Naive B cell (primary cell): ENCODE measurements at places on chromosomes 12 and 14.

DNA sequence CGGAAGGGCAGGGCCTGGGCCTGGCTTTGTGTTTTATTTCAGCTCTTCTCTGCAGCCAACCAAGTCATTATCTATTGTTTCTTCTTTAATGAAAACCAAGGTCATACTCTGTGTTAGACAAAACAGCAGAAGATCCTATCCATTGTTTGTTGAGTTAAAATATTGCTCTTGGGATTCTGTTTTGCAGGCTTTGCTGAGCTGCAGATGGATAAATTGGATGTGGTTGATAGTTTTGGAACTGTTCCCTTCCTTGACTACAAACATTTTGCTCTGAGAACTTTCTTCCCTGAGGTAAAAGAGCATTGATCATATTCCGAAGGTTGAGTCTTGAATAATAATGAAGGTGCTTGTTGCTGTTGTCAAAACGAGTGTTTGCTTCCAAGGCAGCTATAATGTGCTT is 106.6 kb downstream of the PLXNC1 start:
- no peak for DNase-seq

- DNase-seq: no peak
Measured at GRCh38 chr14:95830386-95830785, 46.2 kb upstream of the TUNAR start.

- no peak for DNase-seq
Measured at GRCh38 chr12:111605911-111606766, 7.0 kb upstream of the ATXN2 start.

- DNase-seq: no peak
Measured at GRCh38 chr12:112616469-112617152, 174.9 kb upstream of the RPH3A start.

- no peak for DNase-seq
Measured at GRCh38 chr14:61654026-61654425, 41.3 kb upstream of the HIF1A start.

GRCh38 chr12:125129179-125129571 is 63.9 kb downstream of the AACS start:
- no peak for DNase-seq

GRCh38 chr12:49328816-49329215 is 5.8 kb downstream of the TROAP start:
- no peak for DNase-seq

GRCh38 chr12:117141097-117141898 is 42.1 kb upstream of the TESC start:
- no peak for DNase-seq

DNA sequence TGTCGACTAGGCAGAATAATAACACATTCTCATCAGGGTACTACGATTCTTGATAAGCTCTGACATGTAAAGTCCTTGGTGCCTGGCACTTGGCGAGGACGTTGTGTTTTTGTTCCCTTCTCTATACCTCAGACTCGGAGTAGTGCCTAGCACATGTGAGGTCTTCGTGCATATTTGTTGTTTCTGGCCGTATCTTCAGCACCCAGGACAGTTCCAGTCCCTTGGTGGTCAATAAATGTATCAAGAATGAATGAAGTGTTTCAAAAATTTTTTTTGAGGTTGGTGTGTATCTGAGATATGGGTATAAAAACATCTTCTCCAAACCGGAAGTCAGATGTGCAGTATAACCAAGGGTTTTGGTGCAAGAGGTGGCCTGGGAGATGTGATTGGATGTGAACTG is 198.2 kb downstream of the AACS start:
- no peak for DNase-seq

DNA sequence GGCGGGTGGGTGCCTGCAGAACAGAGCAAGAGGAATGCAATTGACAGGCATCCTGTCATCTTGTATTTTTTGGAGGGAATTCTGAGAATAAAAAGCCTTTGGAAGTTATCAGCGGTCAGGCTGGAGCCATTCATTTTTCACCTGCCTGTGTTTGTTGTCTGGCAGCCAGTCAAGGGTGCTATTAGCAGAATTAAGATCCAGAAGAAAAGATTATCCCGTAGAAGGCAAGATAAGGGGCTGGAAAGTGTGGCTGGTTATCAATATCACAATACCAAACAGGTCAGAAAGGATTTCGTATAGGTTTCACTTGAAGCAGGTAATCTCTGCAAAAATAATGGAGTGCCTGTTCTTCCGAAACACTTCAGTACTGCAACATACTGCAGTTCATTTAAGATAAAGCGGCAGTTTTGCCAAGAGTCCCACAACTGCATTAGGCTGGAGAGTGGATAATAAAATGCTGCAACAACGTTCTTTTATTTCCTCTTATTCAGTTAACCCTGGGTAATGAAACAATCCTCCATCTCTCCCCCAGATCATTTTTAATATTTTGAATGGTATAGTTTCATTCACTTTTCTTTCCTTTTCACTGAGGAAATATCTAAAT is 171.2 kb upstream of the CDKN3 start:
- DNase-seq: no peak

GRCh38 chr12:42504049-42504448 is 85.5 kb downstream of the PRICKLE1 start:
- DNase-seq: no peak

- DNase-seq: no peak
Measured at GRCh38 chr12:99133401-99133800, 488.3 kb downstream of the APAF1 start.

DNA sequence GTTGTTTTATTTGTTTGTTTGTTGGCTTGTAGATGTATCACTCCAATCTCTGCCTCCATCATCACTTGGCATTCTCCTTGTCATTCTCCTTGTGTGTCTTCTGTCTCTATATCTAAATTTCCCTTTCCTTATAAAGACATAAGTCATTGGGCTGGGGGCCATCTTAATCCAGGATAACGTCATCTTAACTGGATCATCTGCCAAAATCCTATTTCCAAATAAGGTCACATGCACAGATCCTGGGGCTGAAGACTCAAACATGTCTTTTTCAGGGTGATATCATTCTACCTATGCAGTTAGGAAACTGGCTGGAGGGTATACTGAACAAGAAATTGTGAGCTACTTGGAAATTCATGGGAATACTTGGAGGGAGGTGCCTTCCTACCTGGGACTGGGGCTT is 8.7 kb upstream of the CCDC60 start:
- DNase-seq: no peak

- no peak for DNase-seq
Measured at GRCh38 chr14:65631040-65631439, 218.5 kb downstream of the FUT8 start.

DNA sequence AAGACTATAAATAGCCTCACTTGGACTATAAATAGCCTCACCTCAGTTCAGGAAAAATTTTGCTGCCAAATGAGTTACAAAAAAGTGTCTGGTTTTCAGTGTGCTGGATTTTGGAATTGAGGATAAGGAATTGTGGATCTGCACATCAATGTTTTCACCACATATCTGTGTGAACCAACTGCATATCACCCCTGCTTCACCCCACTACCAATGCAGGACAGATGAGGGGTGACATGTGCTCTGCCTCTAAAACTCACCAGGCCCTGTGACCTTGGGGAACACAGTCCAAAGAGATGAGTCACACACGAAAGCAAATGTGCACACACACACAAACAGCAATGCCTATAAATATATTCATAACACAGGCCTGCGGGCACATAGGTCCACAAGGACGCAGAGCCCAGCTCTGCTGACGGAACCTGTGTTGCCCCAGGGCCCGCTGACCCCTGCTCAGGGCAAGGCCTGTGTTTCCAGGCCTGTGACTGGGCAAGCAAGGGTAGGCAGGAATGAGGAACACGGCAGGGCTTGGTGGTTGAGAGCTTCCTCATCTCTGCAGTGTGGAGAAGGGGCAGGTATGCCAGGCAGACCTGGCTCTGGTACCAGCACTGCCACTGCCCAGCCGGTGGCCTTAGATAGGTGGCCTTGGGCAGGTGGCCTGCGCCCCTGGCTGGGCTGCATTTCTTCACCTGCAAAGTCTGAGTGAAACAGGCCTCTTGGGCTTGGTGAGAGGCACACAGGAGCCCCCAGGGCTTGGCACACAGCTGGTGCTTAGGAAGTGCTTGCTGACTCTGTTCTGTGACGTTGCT is 82.4 kb downstream of the ARL6IP4 start:
- no peak for DNase-seq

DNA sequence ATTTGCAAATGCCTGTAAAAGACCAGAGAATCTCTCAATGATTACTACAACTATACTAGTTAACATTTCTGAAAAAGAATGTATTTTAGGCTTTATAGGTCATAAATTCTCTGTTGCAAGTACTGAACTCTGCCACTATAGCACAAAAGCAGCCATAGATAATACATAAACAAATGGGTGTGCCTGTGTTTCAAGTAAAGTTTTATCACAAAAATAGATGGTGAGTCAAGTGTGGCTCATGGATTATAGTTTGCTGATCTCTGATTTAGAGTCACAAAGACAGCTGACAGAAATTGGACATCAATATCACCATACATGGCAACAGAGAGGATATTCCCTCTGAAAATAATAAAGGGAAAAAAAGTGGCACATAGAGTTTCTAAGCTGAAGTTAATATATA is 68.1 kb downstream of the FSCB start:
- no peak for DNase-seq

DNA sequence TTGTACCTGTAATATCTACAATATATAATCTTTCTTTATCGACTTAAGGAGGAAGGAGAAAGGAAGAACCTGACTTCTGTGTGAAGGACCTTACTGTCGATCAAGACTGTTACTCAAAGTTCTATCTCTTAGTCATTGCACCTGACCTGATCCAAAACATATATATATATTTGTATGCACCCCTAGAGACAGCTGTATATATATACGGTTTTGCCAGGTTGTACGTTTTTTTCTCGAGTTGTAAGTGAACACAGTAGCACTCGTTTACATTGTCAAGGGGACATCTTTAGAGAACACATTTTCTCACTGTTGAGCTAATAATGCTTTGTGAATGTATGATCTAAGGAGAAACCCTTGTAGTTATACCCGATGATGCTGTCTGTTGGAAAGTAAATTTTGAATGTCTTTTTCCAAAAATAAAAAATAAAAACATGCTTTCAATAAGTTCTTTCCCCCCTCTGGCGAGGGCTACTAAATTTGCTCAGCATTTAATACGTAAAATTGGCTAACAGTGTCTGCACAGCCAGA is 536 bp upstream of the SLC35E3 start:
- DNase-seq: no peak

- DNase-seq: no peak
Measured at GRCh38 chr12:28340261-28341045, 150.2 kb downstream of the CCDC91 start.

DNA sequence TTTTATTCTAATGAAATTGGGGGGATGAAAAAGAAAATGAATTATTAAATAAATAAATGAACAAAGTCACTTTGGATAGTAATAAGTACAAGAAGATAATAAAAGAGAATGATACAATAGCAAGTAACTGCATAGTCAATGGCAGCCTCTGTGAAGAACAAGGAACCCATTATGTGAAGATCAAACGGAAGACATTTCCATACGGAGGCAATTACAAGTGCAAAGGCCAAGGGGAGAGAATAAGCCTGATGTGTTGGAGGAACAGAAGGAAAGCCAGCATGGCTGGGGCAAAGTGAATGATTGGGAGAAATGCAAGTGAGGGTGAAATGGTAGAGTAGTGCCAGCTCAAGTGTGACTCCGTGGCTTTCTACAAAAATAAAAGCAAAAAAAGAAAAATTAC is 43.9 kb upstream of the CHPT1 start:
- DNase-seq: no peak

DNA sequence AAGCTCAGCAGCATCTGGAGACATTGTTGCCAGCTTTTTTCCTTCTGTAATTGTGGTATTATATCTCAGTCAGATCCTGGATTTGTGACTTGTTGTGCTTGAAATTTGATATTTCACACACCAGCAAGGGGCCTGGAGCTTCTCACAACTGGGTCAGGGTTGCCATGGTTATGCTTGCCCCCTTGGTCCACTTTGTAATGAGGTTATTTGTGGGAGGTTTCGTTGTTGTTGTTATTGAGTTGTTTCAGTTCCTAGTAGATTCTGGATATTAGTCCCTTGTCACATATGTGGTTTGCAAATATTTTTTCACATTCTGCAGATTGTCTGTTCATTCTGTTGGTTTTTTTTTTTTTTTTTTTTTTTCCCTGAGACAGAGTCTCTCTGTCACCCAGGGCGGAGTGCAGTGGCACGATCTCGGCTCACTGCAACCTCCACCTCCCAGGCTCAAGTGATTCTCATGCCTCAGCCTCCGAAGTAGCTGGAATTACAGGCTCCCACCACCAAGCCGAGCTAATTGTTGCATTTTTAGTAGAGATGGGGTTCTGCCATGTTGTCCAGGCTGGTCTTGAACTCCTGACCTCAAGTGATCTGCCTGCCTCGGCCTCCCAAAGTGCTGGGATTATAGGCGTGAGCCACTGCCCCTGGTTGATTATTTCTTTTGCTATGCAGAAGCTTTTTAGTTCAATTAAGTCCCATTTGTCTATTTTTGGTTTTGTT is 80.6 kb upstream of the ETV6 start:
- DNase-seq: no peak

DNA sequence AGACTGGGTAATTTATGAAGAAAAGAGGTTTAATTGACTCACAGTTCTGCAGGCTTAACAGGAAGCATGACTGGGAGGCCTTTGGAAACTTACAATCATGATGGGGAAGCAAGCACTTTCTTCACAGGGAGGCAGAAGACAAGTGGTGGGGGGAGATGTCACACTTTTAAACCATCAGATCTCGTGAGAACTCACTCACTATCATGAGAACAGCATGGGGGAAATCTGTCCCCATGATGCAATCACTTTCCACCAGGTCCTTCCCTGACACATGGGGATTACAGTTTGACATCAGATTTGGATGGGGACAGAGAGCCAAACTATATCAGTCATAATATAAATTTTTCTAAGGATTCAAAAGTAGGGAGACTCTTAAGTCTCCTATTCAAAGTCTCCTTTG is 46.0 kb downstream of the SPIC start:
- DNase-seq: no peak

- DNase-seq: no peak
Measured at GRCh38 chr14:28461389-28461788, 305.2 kb upstream of the FOXG1 start.

GRCh38 chr14:60904381-60904780 is 76.5 kb downstream of the TRMT5 start:
- no peak for DNase-seq

GRCh38 chr12:110475426-110475825 is 6.8 kb downstream of the FAM216A start:
- DNase-seq: no peak

DNA sequence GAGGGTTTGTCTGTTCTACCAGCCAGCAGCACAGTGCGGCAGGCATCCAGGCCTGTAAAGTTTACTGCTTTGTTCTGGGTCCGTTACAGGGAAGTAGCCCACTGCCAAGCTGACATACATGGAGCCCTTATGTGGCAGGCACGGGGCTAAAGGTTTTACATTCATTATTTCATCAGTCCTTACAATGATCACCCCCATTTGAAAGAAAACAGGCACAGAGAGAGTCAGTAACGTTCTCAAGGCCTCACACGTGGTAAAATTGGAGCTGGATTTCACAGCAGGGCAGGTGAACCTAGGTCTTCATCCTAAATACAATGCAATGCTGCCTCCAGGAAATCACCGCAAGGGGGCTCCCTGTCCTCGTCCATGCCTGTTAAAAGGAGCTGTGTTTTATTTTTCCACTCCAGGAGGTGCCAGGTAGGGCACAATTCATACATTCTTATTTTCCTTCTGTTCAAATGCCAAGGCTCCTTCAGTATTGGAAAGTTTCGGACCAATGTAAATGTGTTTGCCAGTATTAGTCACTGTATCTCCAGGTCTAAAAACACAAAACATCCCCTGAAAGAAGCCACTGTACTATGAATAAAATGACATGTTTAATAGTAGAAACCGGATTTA is 172.2 kb upstream of the GZMB start:
- DNase-seq: no peak

GRCh38 chr14:101010835-101011234 is 107.3 kb upstream of the RTL1 start:
- no peak for DNase-seq
